Stimulated activated CD4-positive, alpha-beta T cell treated with anti-CD3 and anti-CD28 coated beads, Interleukin-4, amount 100 ng/mL, for 1 hour (primary cell): ENCODE measurements at places on chromosomes 4 and X.

GRCh38 chrX:17687648-17688047 is 49.6 kb upstream of the SCML1 start:
- no peak for DNase-seq

DNA sequence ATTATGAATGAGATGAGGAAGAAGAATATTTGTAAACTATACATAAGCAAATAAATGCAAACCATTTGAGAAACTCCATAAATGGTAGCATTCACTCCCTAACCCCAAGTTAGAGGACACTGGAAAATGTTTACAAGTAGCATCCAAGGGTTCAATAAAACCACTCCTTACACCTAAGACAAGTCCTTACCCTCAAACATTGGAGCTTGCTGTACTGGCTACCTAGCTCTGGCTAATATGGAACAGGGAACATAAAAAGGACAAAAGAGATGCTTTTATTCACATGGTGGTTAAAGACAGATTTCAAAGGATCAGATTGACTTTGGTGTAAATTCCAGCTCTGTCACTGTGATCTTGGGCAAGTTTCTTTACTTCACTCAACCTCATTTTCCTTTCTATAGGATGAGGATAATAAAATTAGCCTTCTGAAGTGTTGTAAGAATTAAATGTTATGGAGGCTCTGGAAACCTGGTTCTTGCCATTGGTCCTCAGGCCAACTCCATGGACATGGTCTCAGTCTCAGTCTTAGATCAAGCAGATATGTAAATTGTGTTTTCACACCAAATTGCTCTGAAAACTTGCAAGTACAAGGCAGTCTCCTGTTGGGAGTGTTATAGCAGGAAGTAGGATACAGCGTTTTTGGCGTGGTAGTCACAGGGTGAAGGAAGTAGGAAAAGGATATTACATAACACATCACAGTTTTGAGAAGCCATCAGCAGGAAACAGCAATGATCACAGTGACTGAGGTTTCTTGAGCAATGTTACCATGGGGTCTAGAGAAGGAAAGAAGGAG is 3.3 kb downstream of the CXCL1 start:
- no peak for DNase-seq

DNA sequence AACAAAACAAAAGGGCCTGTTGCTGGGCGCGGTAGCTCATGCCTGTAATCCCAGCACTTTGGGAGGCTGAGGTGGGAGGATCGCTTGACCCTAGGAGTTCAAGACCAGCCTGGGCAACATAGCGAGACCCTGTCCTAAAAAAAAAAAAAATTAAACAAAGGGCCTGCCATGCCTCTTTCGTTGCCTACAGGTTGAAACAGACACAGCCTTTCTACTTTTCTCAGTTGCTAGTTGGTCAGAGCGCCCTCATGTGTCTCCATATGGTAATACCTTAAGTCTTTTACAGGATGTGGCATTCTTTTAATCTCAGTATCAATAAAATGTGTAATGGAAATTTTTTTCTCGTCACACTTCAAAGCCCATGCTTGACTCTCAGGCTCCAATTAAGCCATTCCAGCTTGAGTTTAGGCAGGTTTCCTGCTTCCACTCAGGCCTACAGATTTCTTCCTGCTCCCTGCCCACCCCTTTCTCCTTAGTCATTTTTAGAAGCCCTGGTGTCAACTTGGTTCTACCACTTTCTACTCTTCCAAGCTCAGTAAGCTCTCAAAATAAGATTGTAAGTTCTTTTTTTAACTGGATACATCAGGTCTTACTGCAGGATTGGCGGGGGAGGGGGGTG is 4.6 kb upstream of the SOWAHD start:
- DNase-seq: no peak

GRCh38 chrX:37349221-37350033 is at the start of gene PRRG1:
TSS of gene PRRG1 (plus strand) at chrX:37349364. CDS start at chrX:37406250, 56,886 bp downstream.
- no peak for DNase-seq

GRCh38 chr4:794900-795725 is 30.8 kb downstream of the CPLX1 start:
- DNase-seq: no peak

DNA sequence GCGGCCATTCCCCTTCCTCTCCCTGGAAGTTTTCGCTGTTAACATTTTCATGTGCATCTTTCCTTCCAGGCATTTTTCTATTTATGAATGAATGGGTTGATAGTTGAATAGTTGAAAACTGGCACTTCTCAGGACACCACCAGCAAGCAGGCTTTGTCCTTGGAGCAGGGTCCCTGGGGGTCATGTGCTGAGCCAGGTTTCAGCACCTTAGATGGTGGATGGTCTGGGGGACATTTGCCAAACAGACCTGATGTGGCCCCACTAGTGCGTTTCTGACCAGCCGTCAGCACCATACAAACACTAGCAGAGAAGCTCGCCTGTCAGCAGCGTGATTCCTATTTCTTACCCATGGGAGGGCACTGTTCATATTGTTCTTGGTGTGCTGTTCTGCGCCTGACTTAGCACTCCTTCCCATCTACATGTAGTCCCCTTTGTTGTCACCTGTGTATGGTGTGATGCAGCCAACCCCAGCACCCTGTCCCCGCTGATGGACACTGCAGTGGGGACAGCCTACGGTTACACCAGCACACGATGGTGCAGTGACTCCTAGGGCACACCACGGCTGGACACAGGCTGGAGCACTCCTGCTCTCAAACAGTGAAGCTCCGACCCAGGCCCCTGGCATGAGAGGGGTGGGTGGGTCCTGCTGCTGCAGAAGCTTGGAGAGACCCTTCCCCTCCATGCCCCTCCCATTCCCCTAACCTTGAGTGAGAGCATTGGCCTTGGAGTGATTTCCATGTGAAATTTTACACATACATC is 27.2 kb upstream of the WFS1 start:
- DNase-seq: no peak

DNA sequence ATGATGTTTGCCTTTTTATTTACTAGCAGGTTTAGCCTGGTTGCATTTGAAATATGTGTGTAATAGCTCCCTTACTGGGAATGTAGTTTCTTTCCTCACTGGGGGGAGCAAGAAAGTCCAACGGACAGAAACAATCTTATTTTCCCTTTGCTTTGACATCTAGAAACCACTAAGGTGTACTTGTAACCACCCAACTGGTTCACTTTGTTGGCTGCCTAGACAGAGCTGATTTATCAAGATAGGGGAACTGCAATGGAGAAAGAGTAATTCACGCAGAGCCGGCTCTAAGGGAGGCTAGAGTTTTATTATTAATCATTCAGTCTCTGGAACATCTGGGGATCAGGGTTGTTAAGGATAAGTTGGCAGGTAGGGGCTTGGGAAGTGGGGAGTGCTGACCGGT is 30.3 kb downstream of the XG start:
- DNase-seq: no peak

DNA sequence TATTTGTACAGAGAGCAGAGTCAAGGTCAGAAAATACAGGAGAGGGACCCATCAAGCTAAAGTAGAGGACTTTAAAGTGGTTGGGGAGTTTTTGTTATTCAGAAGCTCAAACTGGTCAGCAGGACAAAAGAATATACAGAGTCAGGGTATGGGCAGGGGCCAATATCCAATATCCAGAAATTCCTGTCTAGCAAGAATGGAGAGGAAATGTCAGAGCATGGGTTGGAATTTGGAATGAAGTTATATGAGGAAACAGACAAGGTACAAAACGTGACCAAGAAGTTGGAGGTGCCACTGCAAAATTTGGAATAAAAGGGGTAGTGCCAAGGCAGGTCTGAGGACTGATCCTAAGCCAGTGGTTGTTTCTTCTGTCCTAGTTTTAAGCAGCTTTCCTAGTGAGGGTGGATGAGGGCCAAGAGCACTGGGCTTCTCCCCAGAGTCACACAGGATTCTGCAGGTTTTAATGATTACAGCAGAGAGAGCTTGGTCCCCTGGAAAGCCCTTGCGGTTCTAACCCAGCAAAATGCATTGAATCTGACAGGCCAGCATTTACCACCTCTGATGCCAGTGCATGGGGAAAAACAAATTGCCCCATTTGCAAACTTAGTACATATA is 304.7 kb upstream of the FTHL17 start:
- no peak for DNase-seq

DNA sequence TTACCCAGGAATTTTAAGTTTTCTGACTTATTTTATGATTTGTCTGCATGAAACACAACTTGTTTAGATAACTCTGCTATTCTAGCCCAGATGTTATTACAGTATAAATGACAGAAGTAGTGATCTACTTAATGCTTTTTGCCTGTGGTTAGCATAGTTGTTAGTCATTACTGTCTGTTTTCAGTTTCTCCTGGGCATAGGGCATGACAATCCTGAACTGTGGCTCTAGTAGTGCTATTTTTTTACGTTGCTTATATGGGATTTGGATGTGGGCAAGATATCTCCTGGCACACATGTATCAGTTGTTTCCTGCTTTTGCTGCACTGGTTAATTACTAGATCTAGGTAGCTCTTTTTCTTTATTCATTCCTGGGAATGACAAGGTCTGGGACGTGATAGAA is 1005.8 kb downstream of the PCDH18 start:
- no peak for DNase-seq

GRCh38 chr4:151770154-151770553 is 9.3 kb upstream of the GATB start:
- no peak for DNase-seq

DNA sequence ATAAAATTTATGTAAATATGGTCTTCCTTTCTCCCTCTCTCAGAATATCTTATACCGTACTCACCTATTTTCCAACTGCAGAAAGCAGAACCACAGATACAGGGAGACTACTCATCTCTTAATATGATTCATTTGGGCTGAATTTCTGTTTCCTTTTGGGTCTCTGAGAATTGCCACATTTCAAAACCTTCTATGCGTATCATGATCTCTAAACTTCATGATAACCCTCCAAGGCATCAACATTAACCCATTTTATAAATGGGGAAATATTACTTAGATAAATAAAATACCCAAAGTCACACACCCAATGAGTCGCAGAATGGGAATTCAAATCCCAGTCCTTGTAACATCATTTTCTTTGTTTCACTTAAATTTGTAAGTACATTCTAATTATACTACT is 16.6 kb upstream of the PRDM8 start:
- DNase-seq: no peak

DNA sequence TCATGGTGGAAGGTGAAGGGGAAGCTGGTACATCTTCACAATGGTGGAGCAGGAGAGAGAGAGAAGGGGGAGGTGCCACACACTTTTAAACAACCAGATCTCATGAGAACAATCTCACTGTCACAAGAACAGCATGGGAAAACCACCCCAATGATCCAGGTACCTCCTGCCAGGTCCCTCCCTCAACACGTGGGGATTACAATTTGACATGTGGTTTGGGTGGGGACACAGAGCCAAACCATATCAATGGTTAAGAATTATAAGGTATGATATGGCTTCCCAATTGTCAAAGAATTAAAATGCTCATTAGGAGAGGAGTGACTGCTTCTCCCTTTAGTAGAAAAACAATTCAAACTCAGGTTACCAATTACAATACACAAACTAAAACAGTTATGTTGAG is 143.3 kb downstream of the PDLIM5 start:
- DNase-seq: no peak

DNA sequence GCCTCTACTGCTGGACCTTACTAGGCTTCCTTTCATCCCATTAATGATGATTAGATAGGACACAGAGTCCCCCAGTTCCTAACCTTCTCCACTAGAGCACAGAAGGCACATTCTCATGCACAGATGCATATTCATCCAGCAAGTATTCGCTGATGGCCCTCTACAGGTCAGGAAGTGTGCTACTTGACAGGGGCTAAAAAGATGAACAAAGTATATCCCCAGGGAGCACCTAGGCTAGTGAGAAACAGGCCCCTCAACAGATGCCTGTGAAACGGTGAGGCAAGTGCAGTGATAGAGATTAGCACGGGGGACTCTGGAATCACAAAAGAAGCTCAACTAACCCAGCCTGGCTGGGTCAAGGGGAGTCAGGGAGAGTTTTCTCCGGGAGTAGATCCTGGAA is 95.8 kb downstream of the MGST2 start:
- no peak for DNase-seq

GRCh38 chr4:3487861-3488260 is 24.8 kb downstream of the DOK7 start:
- DNase-seq: no peak

DNA sequence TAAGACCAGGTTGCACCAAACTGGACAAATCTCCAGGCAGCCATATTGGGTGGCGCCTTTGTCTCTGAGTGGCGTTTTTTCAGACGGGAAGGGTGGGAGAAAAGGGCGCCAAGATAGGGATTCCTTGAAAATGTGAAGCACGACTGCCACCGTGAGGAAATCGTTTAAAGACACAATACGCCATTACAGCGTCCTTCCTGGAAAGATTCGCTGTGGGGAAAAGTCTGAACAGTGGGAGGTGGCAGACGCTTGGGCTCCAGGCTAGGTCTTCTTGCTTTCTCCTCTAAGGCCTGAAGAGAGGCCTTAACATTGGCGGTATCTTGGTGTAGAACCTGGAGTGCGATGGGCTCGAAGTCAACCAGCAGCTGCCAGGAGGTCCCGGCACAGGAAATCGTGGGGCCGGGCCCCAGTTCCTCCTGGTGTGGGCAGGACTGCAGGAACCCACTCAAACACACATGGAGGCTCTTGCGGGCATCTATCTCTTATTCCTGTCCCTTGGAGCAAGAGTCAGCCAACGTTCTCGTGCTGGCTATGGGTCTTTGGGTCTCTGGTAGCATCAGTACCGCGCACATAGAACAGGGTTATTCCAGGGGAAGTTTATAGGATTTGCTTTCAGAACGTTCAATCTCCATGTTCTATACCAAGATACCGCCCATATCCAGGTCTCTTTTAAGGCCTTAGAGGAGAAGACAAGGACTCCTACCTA is 208.8 kb downstream of the OR13H1 start:
- no peak for DNase-seq

DNA sequence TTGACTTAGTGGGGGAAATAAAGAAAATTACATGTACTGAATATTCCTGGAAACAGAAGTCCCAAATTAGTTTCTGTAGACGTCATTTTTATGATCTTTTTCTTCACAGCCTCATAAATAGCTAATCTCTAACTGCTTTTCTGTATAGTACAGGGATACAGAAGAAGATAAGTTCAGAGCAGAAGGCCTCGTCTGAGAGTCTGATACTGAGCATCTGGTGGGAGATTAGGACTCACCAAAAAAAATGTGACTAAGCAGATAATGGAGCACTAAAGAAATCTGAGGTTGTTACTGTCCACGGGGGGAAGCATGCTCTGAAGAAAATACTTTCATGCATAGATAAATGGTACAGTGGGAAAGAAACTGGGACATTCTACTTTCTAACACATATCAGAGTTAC is 115.3 kb upstream of the TRPC5 start:
- no peak for DNase-seq
